ENCODE measurements at places on chromosomes 7 and 10.

GRCh38 chr7:114789871-114790311, 132.0 kb upstream of the MDFIC start:
- ATAC-seq, result no peak

GRCh38 chr7:16071246-16071857, 350.0 kb downstream of the CRPPA start:
- peak; percentile 92 for ATAC-seq

- no peak for ATAC-seq
Measured at GRCh38 chr7:107838816-107839565, 36.0 kb upstream of the SLC26A3 start.

- no peak for ATAC-seq
Measured at GRCh38 chr10:21170216-21170615, 273.1 kb upstream of the NEBL start.

GRCh38 chr10:118506671-118507590, 88.5 kb downstream of the PRLHR start:
- ATAC-seq, result no peak

- peak; percentile 84 for ATAC-seq
Measured at GRCh38 chr7:95476904-95477594, 8.7 kb upstream of the ASB4 start.

DNA sequence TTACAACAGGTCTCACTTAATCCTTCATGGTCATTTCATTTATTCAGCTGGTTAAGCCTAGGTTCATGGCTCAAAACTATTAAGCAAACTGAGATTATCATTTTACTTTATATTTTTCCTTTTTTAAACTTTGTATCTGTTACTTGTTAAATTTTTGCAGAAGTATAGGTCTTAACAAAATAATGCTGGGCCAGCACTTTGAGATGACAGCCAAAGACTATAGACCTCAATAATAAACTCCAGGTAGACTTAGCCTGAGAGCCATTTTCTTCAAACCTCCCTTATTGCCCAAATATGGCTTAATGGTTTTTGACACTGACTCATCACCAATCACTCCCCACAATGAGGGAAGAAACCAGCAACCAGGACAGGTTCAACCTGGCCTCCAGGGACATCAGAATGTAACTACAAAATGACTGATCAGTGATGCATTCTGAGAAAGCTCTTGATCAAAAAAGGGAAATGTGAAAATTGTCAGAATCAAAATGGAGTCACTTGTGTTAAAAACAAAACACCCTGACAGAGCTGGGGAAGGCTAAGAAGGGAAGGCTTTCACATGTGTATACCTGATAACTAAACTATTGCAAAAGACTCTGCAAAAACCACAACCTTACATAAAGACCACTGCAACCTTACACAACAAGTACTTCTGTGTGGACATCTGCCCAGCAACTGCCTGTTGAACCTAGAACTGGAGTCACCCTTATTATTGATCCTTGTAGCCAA, 2.1 kb upstream of the CCDC126 start:
- ATAC-seq, result no peak

DNA sequence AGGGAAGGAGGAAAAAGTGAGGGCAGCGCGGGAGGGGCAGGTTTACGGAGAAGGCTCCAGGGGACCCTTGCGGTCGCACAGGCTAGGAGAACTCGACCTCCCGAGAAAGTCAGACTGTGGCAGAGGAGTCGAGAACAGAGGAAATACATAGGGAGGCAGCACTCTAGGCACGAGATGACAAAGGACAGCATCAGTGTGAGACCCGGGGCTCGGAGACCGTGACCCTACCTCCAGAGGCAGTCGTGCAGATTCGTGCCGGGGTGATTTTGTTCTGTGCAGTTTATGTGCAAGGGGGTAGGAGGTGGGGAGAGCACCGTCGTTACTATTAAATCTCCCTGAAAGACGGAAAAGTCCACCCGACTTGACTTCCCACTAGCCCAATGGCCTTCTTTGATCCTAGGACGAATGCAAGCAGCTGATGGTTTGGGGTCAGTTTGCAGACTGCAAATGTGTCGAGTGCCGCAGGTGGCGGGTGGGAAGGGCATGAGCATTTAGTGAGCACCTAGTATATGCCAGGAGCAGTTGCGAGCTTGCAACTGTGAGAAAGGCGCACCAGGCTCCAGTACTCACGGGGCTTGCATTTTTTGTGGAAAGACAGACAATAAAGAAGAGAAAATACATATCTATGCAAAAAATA, 674 bp upstream of the OSBPL3 start:
- ATAC-seq, result peak; percentile 31

GRCh38 chr10:130748409-130749057, 563.0 kb downstream of the TCERG1L start:
- no peak for ATAC-seq

- ATAC-seq, result peak; percentile 92
Measured at GRCh38 chr10:110279407-110279986, 25.2 kb downstream of the SMNDC1 start.

DNA sequence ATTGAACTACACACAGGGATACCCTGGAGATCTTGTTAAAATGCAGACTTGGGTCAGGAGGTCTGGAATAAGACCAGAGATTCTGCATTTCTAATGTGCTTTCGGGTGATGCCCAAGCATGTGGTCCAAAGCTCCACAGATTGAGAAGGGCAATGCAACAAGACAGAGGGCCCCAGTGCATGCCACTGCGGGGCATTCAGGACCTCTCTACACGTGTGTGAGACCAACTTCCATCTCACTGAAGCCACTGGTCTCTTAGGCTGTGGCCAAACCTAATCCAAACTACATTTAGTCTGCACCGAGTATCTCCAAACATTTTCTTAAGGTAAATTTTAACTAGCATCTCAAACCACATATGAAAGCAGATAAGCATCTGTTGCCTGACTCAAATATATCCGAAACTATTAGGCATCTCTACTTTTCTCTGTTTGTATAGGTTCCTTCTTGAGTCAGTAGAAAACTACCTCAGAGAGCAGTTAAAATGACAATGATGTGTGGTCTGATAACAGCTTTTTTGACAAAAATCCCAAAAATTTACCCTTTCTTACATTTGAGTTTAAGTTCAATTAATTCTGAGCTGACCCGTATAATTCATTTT, 107.5 kb downstream of the ELMO1 start:
- ATAC-seq, result no peak

DNA sequence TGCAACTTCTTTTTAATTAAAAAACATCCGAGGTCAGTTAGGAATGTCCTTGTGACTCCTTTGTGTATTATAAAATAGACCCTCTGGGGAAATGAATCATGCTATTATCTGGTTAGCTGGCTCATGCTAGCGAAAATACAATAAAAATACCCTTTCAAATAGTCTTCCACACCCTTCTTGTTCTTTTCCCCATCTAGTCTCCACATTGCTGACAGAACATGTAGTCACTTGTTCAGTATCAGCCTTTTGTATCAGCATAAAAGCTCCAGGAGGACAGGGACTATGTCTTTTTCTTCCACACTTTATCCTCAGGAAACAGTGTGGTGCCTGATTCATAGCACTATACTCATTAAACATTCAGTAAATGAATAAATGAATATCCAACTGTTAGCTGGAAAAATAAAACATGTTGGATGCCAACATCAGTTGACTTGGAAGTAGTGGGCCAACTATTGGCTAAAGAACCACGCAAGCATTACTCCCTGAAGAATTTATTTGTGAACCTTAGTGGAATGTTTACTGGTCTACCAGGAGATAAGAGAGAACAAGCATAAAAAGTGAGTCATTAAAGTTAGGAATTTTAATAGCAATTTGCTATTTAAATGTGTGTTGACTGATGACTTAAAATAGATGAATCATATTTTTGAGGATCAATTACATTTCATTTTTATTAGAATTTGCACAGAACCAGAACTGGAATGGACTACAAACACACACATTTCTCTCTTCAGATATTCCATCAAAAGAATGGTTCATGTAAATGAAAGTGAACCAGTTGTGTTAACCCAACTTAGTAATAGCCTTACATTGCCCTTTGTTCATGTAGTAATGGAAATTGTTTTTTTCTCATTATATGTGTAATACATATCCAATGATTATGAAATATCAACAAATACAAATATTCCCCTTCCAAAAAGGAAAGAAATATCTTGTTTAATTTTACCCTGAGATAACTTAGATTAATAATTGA, 129.6 kb downstream of the DKK1 start:
- peak; percentile 83 for ATAC-seq

GRCh38 chr7:7159063-7159658, 23.2 kb upstream of the C1GALT1 start:
- ATAC-seq, result no peak

GRCh38 chr10:126928274-126928673, 23.0 kb downstream of the DOCK1 start:
- ATAC-seq, result no peak

DNA sequence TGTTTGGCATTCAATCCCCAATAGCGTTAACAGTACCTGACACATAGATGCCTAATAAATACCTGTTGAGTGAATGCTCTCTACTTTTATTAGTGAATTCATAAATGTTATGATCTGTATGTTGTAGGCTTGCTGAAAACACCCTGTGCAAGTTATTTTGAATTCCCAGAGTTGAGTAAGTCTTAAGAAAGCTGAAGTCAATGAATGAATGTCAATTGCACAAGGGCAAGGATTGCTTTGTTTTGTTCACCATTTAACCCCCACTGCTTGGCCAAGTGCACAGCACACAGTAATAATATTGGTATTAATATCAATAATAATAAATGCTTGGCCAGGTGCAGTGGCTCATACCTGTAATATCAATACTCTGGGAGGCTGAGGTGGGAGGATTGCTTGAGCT, 10.2 kb downstream of the CPA1 start:
- no peak for ATAC-seq

- ATAC-seq, result no peak
Measured at GRCh38 chr10:48695636-48696534, 11.2 kb downstream of the WDFY4 start.

DNA sequence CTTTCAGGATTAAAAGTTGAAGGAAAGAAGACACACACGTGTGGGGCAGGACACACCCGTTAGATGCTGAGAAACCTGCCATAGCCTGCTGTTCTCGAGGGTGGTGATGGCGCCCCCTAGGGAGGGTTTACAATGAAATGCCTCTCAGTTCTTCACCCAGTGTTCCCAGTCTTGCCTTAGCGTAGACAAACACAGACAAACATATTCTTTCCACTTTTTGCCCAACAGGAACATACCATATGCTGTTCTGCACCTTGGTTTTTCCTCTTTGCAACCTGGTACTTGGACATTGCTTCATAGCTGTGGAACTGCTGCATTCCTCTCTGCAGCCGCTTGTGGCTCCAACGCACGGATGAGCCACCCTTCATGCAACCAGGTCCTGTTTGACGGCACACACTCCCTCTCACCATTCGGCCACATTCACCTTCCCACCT, 23.3 kb upstream of the HSPA12A start:
- ATAC-seq, result no peak

DNA sequence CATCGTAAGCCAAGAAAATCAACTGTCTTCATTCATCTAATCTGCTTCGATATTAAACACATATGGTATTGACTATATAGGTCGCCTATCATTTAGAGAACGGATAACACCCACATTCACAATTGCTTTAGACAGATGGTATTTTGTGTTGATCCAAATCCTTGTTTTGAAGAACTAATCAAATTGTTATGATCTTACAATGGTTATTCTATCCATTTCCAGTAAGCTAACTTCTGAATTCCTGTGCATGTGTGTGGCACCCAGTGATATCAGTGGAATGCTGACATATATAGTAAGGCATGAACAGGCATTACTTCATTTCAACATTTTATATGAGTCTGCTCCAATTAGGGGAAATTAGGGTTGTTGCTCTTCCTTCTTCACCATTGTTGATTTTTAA, 98.8 kb downstream of the SEMA3E start:
- ATAC-seq, result peak; percentile 82

- no peak for ATAC-seq
Measured at GRCh38 chr7:19410106-19410505, 264.9 kb upstream of the FERD3L start.

GRCh38 chr7:124532166-124532565, 233.4 kb downstream of the GPR37 start:
- ATAC-seq, result no peak

DNA sequence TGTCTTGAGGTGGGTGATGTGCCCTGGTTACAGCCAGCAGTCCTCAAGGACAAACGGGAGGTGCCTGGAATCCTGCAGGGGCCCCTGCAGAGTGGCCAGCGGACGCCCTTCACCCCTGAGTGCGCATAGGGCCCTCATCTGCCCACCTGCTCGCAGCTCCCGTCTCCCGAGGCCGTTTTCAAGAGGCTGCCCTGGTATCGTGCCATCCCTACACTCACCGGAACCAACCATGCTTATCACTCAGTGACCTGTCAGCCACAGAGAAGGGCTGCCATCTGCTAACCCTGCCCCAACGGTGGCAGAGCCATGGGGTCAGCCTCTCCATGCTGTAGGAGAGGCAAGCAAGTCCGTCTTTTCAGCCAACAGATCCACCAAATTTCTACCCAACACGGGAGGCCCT, 122.0 kb downstream of the FAM53B start:
- no peak for ATAC-seq

GRCh38 chr7:157657741-157658740, 321.2 kb downstream of the DNAJB6 start:
- ATAC-seq, result no peak

GRCh38 chr10:130048081-130048480, 62.5 kb downstream of the C10orf143 start:
- ATAC-seq, result no peak

DNA sequence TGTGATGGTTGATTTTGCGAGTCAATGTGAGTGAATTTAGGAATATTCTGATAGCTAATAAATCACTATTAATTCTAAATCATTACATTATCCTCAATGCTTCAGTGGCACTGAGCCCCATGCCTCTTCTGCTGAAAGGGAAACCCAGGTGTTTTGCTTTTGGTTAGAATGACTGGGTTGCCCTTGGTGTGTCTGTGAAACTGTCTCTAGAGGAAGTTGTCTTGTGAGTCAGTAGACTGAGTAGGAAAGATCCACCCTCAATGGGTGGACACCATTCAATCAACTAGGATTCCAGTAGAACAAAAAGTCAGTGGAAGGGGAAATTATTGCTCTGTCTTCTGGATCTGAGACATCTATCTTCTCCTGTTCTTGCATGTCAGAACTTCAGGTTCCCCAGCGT, 472.4 kb downstream of the ANKRD7 start:
- ATAC-seq, result no peak

- ATAC-seq, result peak; percentile 38
Measured at GRCh38 chr7:149624006-149624405, 126.4 kb upstream of the ZNF746 start.

DNA sequence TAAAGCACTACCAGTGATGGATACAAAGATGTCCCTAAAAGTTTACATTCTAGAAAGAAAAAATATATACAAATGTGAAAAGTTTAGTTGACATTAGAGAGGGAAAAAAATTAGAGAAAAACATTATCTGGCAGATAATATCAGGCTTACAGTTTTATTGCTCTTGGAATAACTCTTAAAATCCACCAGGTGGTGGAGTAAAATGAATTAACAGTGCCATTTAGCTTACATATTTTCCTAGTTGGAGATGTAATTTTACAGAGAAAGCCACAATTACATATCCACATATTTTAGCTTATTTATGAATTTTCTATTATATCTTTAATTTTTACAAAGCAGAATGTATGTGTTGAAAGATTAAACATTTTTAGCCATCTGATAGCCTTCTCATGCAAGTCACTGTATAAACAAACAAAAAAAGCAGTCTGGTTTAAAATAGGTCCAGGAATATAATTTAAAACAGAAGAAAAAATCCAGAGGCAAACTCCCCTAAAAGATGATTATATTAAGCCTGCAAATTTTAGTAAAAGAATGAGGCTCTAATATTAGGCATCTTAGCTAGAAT, 6.5 kb downstream of the CABCOCO1 start:
- ATAC-seq, result peak; percentile 32

- no peak for ATAC-seq
Measured at GRCh38 chr7:93350338-93350737, 118.2 kb downstream of the VPS50 start.

Measured in SK-N-SH treated with all-trans-retinoic acid at 6 μM for 48 hours (cell line).